ENCODE measurements at places on chromosomes 12 and 14.

- no peak for DNase-seq
Measured at GRCh38 chr14:30223385-30223785, 295.7 kb upstream of the PRKD1 start.

- no peak for DNase-seq
Measured at GRCh38 chr12:130677957-130678558, 38.0 kb downstream of the RIMBP2 start.

DNA sequence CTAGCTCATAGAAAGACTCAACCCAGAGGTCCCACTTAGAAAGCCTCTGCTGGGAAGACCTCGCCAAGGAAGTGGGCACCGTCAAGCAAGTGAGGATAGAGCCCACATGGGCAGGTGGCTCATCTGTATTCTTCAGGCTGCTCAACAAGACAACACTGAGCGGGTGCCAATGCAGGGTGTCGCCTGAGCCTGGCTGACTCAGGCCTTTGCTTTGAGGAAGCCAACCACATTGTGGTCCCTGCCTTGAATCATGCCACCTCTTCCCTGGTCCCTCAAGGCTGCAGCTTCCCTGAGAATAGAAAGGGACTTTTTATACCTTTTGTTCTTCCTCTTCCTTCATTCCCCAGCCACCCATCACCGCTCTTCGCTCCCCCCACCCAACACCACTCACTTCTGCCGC, 2.1 kb upstream of the RNASE13 start:
- DNase-seq = no peak

GRCh38 chr12:25518512-25518911, 34.6 kb downstream of the LMNTD1 start:
- no peak for DNase-seq

GRCh38 chr12:130989391-130989790, 35.7 kb downstream of the ADGRD1 start:
- no peak for DNase-seq

DNA sequence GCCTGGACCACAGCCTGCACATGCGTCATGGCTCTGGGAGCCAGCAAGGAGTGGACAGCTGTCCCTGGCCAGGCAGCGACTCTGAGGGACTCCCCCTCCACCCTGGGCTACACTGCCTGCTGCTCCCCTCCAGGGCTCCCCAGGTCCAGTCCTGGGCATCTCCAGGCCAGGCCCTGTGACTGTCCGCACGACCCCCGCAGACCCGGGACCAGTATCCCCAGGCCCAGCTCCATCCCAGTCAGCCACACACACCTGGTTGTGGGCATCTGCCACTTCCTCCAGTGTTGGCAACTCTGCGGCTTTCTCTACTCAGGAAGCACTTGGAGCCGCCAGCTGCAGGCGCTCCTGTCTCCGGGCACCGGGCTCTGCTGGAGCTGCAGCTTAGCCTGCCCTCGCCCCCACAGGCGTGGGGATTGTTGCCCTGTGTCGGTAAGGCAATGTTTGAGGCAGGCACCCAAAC, 2.4 kb downstream of the ULK1 start:
- DNase-seq = no peak

GRCh38 chr12:40647651-40648050, 44.6 kb upstream of the CNTN1 start:
- no peak for DNase-seq

DNA sequence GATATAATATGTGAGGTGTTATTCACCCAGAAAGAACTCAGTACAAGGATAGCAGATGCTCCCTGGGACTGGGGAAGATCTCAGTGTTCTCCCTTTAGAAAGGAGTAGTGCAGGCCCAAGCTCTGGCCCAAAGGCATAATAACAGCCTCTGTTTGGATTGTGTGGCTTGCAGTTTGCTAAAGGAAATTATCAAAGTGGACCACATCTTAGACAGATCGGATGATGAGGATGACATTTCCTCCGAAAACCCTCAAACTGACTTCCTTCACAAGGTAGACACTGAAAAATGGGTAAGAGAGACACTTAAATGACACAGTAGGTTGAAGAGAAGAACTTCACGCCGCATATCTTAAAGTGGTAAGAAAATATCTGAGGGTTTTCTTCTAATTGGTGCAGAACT, 26.1 kb downstream of the SMCO2 start:
- DNase-seq = no peak

DNA sequence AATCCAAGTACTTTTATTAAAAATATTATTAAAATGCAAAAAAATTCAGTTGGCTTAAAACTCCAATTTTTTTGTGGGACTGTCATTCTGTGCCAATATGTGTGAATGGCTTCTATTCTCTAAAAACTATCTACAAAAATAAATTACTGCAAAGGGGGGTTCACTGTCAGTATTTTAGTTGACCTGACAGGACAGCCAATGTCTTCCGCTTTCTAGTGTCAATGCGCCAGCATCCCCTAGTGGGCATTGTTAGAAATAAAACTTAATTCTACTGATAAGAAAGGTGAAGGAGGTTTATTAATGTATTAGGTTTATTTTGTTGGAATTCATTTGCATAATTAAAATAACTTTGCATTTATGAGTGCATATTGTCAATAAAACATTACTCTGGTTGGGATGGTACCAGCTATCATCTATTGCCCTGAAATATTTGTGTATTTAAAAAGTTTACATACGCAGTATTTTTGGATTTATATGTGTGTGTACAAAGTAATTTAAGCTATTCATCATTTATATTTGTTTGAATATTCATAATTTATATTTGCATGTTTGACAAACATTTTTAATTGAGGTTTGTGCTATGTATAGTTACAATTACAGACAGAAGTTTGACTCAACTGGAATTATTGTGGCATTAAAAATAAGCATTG, 527.2 kb downstream of the FLRT2 start:
- no peak for DNase-seq

GRCh38 chr12:98352218-98352811, 163.1 kb upstream of the TMPO start:
- DNase-seq = no peak

DNA sequence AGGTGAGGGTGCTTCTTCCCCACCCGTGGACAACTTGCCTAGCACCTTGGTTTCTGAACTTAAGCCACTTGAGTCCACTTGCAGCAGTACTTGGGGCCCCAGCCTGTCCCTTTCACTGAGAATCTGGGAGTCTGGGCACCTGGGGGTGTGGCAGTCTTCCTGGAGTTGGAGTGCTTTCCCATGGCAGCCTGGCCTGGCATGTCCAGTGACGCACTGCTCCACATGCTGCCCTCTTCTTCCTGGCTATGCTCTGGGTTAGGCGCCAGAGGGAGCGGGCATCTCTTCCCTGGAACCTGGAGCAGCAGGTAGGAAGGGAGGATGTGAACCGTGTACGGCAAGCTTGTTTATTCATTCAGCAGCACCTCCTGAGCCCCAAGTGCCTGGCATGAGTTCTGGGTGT, 76.4 kb downstream of the PAPOLA start:
- no peak for DNase-seq

DNA sequence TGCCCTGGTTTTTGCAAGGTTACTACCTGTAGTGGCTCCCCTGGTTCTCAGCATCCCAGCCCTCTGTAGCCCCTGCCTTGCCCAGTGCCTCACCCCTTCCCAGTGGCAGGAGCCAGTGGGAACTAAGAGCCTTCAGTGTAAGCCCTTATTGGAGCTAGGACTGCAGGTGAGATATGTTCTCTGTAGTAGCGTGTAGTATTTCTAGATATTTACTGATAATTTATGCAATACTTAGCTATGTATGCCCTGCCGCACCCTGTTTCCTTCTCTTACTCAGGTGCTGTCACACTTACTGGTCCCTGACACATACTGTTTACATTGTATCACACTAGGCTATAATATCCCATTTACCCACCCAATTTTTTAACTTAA, 3.6 kb downstream of the BMAL2 start:
- DNase-seq = no peak

- DNase-seq = no peak
Measured at GRCh38 chr12:128077917-128078298, 189.1 kb upstream of the TMEM132C start.

- no peak for DNase-seq
Measured at GRCh38 chr14:64968167-64968566, 4.0 kb downstream of the RAB15 start.

GRCh38 chr12:3470296-3470695, 20.7 kb upstream of the PRMT8 start:
- DNase-seq = no peak

DNA sequence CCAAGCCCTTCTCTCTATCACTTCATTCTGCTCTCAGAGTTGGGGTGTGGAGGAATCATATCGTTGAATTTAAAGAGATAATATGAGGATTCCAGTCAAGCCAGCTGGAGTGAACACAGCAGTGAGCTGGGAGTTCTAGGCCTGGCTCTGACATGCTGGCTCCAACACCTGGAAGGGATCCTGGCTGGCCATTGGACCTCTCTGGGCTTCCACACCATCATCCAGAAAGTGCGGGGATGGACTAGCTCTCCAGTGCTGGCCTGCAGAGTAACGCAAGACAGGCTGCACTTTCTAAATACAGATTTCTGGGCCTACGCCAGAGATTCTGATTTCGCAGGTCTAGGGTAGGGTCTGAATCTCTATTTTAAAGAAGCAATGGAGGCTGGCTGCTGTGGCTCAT, 34.8 kb upstream of the HDAC7 start:
- no peak for DNase-seq

DNA sequence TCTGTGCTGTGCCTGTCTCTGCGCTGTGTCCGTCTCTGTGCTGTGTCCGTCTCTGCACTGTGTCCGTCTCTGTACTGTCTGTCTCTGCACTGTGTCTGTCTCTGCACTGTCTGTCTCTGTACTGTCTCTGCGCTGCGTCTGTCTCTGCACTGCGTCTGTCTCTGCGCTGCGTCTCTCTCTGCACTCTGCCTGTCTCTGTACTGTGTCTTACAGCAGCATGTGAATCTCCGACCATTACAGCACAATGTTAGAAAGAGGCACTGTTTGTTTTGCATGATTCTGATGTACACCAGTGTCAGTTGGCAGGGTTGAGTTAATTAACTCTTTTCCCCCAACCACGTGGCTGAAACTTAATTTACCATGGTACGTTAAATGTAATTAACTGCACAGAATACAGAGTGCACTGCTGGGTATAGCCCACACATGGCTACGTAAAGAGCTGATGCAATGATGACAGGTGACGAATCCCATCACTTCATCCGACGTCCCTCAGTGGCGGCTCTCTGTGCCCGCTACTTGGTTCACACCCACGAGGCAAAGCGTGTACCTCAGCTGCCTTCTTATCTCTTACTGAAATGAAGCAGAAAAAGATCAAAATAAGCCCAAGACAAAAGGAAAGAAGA, 127.7 kb upstream of the SFSWAP start:
- no peak for DNase-seq

DNA sequence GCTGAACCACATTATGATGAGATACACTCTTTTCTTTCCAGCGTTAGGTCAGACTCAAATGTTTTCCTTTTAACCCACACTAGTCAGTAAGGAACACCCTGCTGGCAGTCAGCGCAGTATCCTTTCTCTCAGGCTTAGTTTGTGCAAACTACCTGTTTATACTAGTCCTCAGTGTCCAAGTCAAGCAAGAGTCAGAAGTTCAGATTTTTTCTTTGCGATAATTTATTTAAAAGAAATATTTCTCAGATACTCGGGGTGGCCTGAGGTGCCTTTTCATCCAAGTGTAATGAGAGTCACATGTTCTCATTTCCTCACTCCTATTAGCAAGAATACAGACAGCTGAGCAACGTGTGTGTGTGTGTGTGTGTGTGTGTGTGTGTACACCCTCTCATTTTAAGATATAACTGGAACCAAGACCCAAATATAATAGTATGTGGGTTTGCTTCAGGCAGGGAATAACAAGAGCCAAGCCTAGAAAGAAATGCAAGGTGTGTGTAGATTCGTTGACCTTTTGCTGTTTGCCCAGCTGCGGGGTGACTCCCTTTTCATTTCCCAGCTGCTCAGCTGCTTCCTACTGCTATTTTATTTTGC, 182.7 kb downstream of the KICS2 start:
- DNase-seq = no peak

DNA sequence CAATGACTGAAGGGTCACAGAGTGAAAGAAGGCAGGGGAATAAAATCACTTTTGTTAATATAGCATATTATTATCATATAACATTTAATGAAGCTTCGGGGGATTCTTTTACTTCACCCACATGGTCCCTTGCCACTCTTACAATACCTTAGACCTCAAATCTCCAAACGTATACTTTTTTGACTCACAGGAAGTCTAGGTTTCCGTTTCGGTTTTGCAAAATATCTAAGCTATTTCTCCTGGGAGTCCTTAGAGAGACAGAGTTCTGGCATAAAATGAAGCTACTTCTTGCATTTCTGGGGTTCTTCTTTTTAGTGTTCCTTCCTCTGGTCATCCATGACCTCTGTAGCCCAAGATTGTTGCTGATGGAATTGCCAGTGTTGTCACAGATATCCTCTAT, 590.5 kb upstream of the ATP2B1 start:
- DNase-seq = no peak

GRCh38 chr14:61528591-61529021, 166.7 kb upstream of the HIF1A start:
- peak; percentile 25 for DNase-seq

DNA sequence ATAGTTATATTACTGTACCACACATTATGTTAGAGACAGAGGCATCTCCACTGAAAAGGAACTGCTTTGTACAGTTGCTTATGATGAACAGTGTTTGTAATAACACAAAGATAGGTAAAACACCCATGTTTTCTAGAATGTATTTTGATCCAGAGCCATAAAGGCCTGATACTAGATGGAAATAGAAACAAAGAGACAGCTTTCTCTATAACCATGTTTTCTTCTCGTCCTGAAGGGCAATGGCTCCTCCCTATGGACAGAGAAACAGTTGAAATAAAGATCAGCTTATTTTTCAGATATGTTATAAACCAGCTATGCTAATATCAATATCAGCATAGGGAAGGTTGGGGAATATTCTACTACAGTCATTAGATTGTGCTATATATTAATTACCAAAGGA, 109.2 kb downstream of the ATXN7L3B start:
- no peak for DNase-seq

DNA sequence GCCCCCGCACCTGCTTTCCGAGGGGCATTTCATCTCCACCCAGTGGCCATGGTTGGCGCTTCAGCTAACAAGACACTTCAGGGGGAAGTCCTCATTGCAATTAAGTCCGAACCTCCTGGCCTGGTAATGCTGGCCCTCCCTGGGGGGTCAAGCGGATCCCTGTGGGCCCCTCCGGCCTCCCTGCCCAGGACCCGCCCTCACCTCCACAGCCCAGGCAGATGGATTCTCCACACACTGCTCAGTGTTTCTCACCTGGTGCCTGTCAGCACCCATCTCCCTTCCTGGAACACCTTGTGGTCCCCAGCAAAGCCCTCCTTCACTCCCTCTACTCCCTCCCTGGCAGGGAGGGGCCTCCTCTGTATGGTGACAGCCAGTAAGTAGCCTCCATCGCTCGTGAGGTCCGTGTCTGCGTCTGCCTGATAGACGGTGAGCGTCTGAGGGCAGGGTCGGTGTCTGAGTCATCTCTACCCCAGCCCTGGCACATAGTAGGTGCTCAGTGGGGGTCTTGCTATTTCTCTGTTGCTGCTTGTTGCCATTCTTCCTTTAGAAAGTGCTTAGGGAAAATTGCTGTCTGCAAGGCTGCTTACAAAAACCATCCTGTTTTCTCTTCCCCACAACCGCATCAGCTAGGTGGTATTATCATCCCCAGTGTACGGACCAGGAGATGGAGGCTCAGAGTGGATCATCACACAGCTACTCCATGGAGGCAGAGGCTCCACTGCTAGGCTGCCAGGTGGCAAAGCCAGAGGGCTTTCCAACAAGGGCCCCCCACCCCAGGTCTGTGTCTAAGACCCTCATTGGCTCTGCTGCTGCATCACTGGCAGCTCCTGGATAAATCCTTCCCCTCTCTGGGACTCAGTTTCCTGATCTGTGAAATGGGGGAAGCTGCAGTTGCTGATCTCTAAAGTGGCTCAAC, 39.7 kb upstream of the EML1 start:
- DNase-seq = no peak

Data from CD4-positive, alpha-beta T cell treated with Interleukin-15 for 1 hour (primary cell).